SK-MEL-5 (cell line): ENCODE measurements at places on chromosomes 7 and 10. TPM values are rescaled to one million over a fixed set of nuclear protein-coding genes. Genes with fewer than 3 reads are reported as not detected.

Gene SFMBT2
- 2.0 and 2.2 TPM in 2 replicates for total RNA-seq

Gene UROS
- total RNA-seq = 98.5 and 99.9 TPM in 2 replicates

Gene MYH16
- not detected in 2 replicates for total RNA-seq

Gene AS3MT
- 0.13 and 0.21 TPM in 2 replicates for total RNA-seq

Gene LMOD2
- not detected in 2 replicates for total RNA-seq

Gene SHTN1
- total RNA-seq = 187 and 201 TPM in 2 replicates

Gene NIPSNAP2
- total RNA-seq = 115 and 125 TPM in 2 replicates

Gene DOCK4
- 12.7 and 17.9 TPM in 2 replicates for total RNA-seq

Gene OR6V1
- total RNA-seq = not detected in 2 replicates

Gene MMD2
- total RNA-seq = not detected in 2 replicates

Gene LRRC4
- total RNA-seq = not detected in 2 replicates

Gene ANKRD1
- total RNA-seq = not detected in 2 replicates

Gene PIK3AP1
- 0.13 and 0.32 TPM in 2 replicates for total RNA-seq

Gene HTR7
- total RNA-seq = 1.3 and 1.6 TPM in 2 replicates

Gene NANOS1
- total RNA-seq = 3.5 and 5.7 TPM in 2 replicates

Gene PALS2
- total RNA-seq = 34.0 and 35.7 TPM in 2 replicates

Gene INSYN2A
- total RNA-seq = not detected in 2 replicates

Gene OIT3
- not detected in 2 replicates for total RNA-seq

Gene UTF1
- total RNA-seq = not detected in 2 replicates

Gene FRMPD2
- total RNA-seq = not detected in 2 replicates

Gene LIPK
- not detected in 2 replicates for total RNA-seq

Gene AGBL3
- total RNA-seq = 0.69 and 0.90 TPM in 2 replicates

Gene GHRHR
- total RNA-seq = not detected in 2 replicates

Gene TAS2R16
- total RNA-seq = not detected in 2 replicates

Gene ELN
- not detected in 2 replicates for total RNA-seq

Gene SAP25
- total RNA-seq = 0.21 and 0.48 TPM in 2 replicates

Gene ASB10
- total RNA-seq = not detected in 2 replicates

Gene ACADSB
- 8.4 and 8.8 TPM in 2 replicates for total RNA-seq

Gene CALML3
- not detected in 2 replicates for total RNA-seq

Gene DNA2
- 6.9 and 8.3 TPM in 2 replicates for total RNA-seq

Gene CALCR
- 0.08 TPM in 1 of 2 replicates, not detected in the other for total RNA-seq

Gene METTL27
- 1.8 and 2.8 TPM in 2 replicates for total RNA-seq

Gene TRPV5
- not detected in 2 replicates for total RNA-seq

Gene OGA
- 46.4 and 57.8 TPM in 2 replicates for total RNA-seq

Gene FASTK
- 113 and 130 TPM in 2 replicates for total RNA-seq

Gene PALD1
- total RNA-seq = 1.8 and 2.0 TPM in 2 replicates

Gene NEUROD6
- total RNA-seq = not detected in 2 replicates

Gene SHH
- 0.03 and 0.08 TPM in 2 replicates for total RNA-seq

Gene CNPY4
- 21.7 and 21.9 TPM in 2 replicates for total RNA-seq

Gene VPS37D
- total RNA-seq = 4.3 and 4.6 TPM in 2 replicates

Gene CUEDC2
- total RNA-seq = 24.3 and 26.6 TPM in 2 replicates

Gene NSUN6
- 3.5 and 5.7 TPM in 2 replicates for total RNA-seq
